Pancreas (tissue), 10 donors: ENCODE measurements at places on chromosomes 3 and 15. TPM values are rescaled to one million over a fixed set of nuclear protein-coding genes. Genes with fewer than 3 reads are reported as not detected.

GRCh38 chr3:159902546-159903314 lies 85.9 kb upstream of the IL12A start:
- no peaks in the 10 kb centered on the region for H3K36me3 ChIP-seq
- no peak overlapping the region for H3K4me3 ChIP-seq
- no peaks in the 10 kb centered on the region for H3K4me1 ChIP-seq
- H3K27ac ChIP-seq, result no peak overlapping the region
- H3K27me3 ChIP-seq, result no peaks in the 10 kb centered on the region

GRCh38 chr3:171262431-171262830 lies 197.8 kb downstream of the TNIK start:
- no peak overlapping the region for H3K27ac ChIP-seq
- no peaks in the 10 kb centered on the region for H3K36me3 ChIP-seq
- H3K27me3 ChIP-seq, result no peaks in the 10 kb centered on the region
- peaks cover 23% of the 10 kb centered on the region for H3K4me1 ChIP-seq

- no peak overlapping the region for H3K4me3 ChIP-seq
- H3K27ac ChIP-seq, result no peak overlapping the region
- H3K27me3 ChIP-seq, result no peaks in the 10 kb centered on the region
- no peaks in the 10 kb centered on the region for H3K36me3 ChIP-seq
- H3K4me1 ChIP-seq, result peaks cover 4% of the 10 kb centered on the region
Measured at GRCh38 chr3:154025007-154025406, 96.2 kb upstream of the ARHGEF26 start.

- no peak overlapping the region for H3K27ac ChIP-seq
- no peaks in the 10 kb centered on the region for H3K27me3 ChIP-seq
- H3K4me3 ChIP-seq, result no peak overlapping the region
- no peak for DNase-seq
- no peaks in the 10 kb centered on the region for H3K4me1 ChIP-seq
Measured at GRCh38 chr3:61964566-61964965, 403.2 kb downstream of the PTPRG start.

GRCh38 chr3:18558507-18558906 lies 133.4 kb upstream of the SATB1 start:
- no peaks in the 10 kb centered on the region for H3K27me3 ChIP-seq
- no peak for DNase-seq
- H3K36me3 ChIP-seq, result no peaks in the 10 kb centered on the region
- no peak overlapping the region for H3K4me3 ChIP-seq
- no peak overlapping the region for H3K27ac ChIP-seq

GRCh38 chr3:11600501-11601282 lies 43.0 kb downstream of the VGLL4 start:
- H3K4me3 ChIP-seq, result no peak overlapping the region
- no peaks in the 10 kb centered on the region for H3K36me3 ChIP-seq
- H3K27ac ChIP-seq, result peak overlapping the region; percentile 59
- H3K4me1 ChIP-seq, result no peaks in the 10 kb centered on the region
- no peak for DNase-seq
- no peaks in the 10 kb centered on the region for H3K27me3 ChIP-seq

DNA sequence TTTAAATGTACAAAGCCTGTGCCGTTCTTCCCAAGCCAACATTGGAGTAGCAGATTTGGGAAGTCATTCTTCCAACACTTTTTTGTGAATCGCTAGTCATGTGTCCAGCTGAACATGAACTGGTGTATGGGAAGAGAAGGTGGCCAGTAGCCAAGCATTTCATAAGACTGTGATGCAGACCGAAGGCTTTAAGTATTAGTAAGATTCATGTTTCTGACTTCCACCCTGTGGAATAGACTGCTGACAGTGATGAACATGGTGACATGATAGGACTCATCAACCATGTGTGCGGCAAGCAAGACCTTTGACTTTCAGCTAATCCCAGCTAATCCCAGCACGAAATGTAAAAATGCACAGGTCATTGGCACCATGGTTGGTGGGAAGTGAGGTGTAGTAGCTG lies 48.3 kb upstream of the THSD4 start:
- no peaks in the 10 kb centered on the region for H3K27me3 ChIP-seq
- H3K4me3 ChIP-seq, result no peak overlapping the region
- H3K36me3 ChIP-seq, result no peaks in the 10 kb centered on the region
- no peak overlapping the region for H3K27ac ChIP-seq
- no peak for DNase-seq

GRCh38 chr3:48585411-48585810 lies 9.7 kb downstream of the COL7A1 start:
- no peak for DNase-seq
- H3K36me3 ChIP-seq, result no peaks in the 10 kb centered on the region
- no peaks in the 10 kb centered on the region for H3K27me3 ChIP-seq
- H3K4me1 ChIP-seq, result no peaks in the 10 kb centered on the region
- no peak overlapping the region for H3K4me3 ChIP-seq

- no peak for DNase-seq
- H3K27ac ChIP-seq, result no peak overlapping the region
- no peak overlapping the region for H3K4me3 ChIP-seq
- no peaks in the 10 kb centered on the region for H3K36me3 ChIP-seq
- no peaks in the 10 kb centered on the region for H3K27me3 ChIP-seq
Measured at GRCh38 chr3:72013084-72013483, 228.1 kb upstream of the PROK2 start.

GRCh38 chr15:92407321-92407720 lies 13.6 kb downstream of the ST8SIA2 start:
- DNase-seq, result no peak
- no peaks in the 10 kb centered on the region for H3K27me3 ChIP-seq
- no peaks in the 10 kb centered on the region for H3K4me1 ChIP-seq
- H3K4me3 ChIP-seq, result no peak overlapping the region
- no peaks in the 10 kb centered on the region for H3K36me3 ChIP-seq
- no peak overlapping the region for H3K27ac ChIP-seq

- H3K4me3 ChIP-seq, result no peak overlapping the region
- no peaks in the 10 kb centered on the region for H3K27me3 ChIP-seq
- H3K4me1 ChIP-seq, result peaks cover 6% of the 10 kb centered on the region
- no peak for DNase-seq
- no peak overlapping the region for H3K27ac ChIP-seq
Measured at GRCh38 chr3:4950351-4950784, 28.9 kb upstream of the BHLHE40 start.

GRCh38 chr15:72174551-72175165 lies 22.9 kb downstream of the GRAMD2A start:
- H3K4me3 ChIP-seq, result no peak overlapping the region
- no peaks in the 10 kb centered on the region for H3K36me3 ChIP-seq
- DNase-seq, result no peak
- H3K4me1 ChIP-seq, result no peaks in the 10 kb centered on the region
- no peak overlapping the region for H3K27ac ChIP-seq

- H3K27me3 ChIP-seq, result no peaks in the 10 kb centered on the region
- H3K36me3 ChIP-seq, result no peaks in the 10 kb centered on the region
- no peak overlapping the region for H3K4me3 ChIP-seq
- no peak overlapping the region for H3K27ac ChIP-seq
Measured at GRCh38 chr3:171953301-171954022, 85.9 kb upstream of the FNDC3B start.

DNA sequence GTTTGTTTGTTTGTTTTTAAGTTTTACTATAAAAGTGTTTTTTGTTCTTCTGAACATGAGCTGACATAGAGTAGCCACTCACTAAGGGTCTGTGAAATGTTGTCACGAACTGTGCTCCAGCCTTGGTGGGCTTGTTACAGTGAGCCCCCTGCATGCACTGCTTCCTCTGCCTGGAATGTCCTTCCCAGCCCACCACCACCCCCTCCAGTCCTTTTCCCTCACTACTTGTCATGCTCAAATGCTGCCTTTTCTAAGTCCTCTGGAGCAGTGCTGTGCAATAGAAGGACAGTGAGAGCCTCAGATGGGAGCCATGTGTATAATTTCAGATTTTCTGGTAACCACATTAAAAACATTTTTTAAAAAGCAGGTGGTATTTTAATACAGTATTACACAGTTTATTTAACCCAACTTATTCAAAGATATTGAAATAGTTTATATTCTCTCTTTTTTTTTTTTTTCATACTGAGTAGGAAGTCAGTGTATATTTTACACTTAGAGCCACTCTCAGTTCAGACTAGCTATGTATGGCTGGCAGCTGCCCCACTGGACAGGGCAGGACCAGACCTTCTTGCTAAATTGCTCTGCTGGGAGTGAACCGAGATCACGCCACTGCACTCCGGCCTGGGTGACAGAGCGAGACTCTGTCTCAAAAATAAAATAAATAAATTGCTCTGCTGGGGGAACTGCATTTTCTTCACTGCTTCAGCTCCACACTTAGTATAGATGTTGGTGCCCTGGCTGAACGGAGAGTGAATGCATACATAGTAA lies 26.9 kb downstream of the MKRN2OS start:
- H3K4me3 ChIP-seq, result no peak overlapping the region
- peaks cover 18% of the 10 kb centered on the region for H3K4me1 ChIP-seq
- H3K27ac ChIP-seq, result no peak overlapping the region
- H3K36me3 ChIP-seq, result no peaks in the 10 kb centered on the region
- DNase-seq, result no peak

GRCh38 chr15:34496207-34496995 lies 58.8 kb upstream of the GOLGA8A start:
- H3K36me3 ChIP-seq, result no peaks in the 10 kb centered on the region
- H3K27me3 ChIP-seq, result no peaks in the 10 kb centered on the region
- no peak overlapping the region for H3K4me3 ChIP-seq

DNA sequence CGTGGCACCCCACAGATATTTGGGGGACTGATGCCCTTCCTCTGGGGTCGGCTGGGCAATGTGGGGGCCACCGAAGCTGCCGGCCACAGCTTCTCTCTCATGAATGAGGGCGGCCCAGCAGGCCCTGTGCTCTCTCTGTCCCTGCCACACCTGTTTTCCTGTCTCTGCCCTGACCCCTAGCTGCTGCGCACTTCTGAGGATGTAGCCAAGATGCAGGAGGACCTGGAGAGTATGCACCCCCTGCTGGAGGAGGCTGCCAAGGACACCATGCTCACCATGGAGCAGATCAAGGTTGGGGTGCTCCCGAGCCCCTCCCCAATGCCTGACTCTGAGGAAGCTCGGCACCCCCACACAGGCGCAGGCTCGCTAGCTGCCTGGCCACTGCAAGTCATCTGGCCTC lies 59.7 kb downstream of the SEMA3G start:
- H3K27me3 ChIP-seq, result no peaks in the 10 kb centered on the region
- H3K4me3 ChIP-seq, result no peak overlapping the region
- no peak overlapping the region for H3K27ac ChIP-seq

Gene C3orf20
- total RNA-seq, result not detected

Gene RBM6
- total RNA-seq, result 24.9 TPM

Gene CEP70
- total RNA-seq, result 22.0 TPM

Gene ERICH6
- not detected for total RNA-seq

Gene CPLX3
- not detected for total RNA-seq
